ENCODE measurements at places on chromosomes 2 and 18. TPM values are rescaled to one million over a fixed set of nuclear protein-coding genes. Genes with fewer than 3 reads are reported as not detected.
A peak's percentile ranks its signal among the peaks of the same experiment; 100 is the strongest.

The CYBRD1 gene
- 43.7 TPM for total RNA-seq

GRCh38 chr2:20624884-20625485 lies 25.9 kb downstream of the HS1BP3 start:
- no peak for DNase-seq

The MOB1A gene
- total RNA-seq, result 218 TPM

GRCh38 chr2:43410055-43410604 lies 183.7 kb upstream of the ZFP36L2 start:
- no peak for DNase-seq

GRCh38 chr2:237864444-237864931 lies 5.1 kb downstream of the RAMP1 start:
- no peak for DNase-seq

GRCh38 chr2:217995731-217996231 lies 7.0 kb downstream of the TNS1 start:
- no peak for DNase-seq

GRCh38 chr2:31222071-31222470 lies 4.8 kb upstream of the CAPN14 start:
- DNase-seq, result no peak

- no peak for DNase-seq
Measured at GRCh38 chr2:37059841-37060240, 24.3 kb downstream of the HEATR5B start.

DNA sequence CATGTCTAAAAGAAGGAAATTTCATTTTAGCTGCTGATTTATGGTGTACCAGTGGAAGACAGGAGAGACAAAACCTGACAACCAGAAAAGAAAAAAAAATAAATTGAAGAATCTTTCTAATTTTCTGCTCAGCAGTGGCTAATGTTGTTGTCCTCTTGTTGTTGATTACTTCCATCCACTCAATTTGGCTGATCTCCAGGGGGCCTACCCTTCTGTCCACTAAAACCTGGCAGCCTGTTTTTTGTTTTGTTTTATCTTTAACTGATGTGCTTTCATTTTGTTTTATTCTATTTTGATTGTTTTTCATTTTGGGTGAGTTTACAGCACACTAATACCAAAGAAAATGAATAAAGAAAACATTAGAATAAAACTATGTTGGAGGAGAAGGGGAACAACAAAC lies 27.4 kb downstream of the TFPI start:
- no peak for DNase-seq

GRCh38 chr2:220335591-220335915 lies 708.1 kb downstream of the SLC4A3 start:
- DNase-seq, result no peak

- DNase-seq, result no peak
Measured at GRCh38 chr2:15269043-15269442, 292.1 kb downstream of the NBAS start.

DNA sequence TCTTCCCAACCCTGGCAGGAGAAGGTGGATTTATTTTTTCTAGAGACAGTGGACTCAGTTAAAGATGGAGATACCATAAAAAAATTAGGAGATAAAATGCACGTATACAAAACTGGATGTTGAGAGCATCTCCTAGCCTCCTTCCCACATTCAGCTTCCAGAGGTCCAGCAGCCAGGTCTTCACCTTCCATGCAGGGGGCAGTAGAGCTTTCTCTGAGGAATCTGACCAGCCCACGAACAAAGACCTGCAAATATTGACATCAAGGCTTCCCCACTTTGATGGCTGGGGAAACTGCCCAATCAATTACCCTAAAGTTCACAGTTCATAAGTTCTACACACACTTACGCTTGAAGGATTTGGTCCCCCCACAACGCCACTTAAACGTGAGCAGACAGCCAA lies 24.5 kb downstream of the AQP4 start:
- no peak for DNase-seq

- no peak for DNase-seq
Measured at GRCh38 chr2:121605820-121606733, 43.2 kb downstream of the CLASP1 start.

DNA sequence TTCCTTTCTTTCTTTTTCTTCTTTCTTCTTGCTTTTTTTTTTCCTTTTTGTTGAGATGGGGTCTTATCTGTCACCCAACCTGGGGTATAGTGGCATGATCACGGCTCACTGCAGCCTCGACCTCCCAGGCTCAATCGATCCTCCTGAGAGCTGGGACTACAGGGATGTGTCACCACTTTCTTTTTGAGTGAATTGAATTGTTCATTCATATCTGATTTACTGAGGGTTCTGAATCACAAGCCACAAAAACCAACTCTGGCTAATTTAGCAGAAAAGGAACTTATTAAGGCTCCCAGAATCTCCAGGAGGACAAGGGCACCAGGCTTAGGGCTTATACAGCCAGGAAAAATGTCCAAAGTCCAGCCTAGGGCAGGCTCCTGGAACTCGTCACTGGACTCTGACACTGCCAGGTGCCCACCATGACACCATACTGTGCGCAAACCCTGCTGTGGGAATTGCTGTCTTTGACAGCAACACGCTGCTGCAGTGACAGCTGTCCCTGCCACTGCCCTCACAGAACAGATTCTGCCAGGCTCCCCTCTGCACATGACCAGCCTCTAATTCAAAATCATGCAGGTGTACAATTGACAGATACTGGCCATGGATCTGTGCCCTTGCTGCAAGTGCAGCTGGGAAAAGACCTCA lies 42.9 kb upstream of the EML6 start:
- peak; percentile 75 for DNase-seq

Measured in M059J (cell line).